ENCODE measurements at places on chromosomes 3 and 15.
A peak's percentile ranks its signal among the peaks of the same experiment; 100 is the strongest.

- no peak for DNase-seq
Measured at GRCh38 chr15:71202712-71203111, 87.4 kb downstream of the THSD4 start.

DNA sequence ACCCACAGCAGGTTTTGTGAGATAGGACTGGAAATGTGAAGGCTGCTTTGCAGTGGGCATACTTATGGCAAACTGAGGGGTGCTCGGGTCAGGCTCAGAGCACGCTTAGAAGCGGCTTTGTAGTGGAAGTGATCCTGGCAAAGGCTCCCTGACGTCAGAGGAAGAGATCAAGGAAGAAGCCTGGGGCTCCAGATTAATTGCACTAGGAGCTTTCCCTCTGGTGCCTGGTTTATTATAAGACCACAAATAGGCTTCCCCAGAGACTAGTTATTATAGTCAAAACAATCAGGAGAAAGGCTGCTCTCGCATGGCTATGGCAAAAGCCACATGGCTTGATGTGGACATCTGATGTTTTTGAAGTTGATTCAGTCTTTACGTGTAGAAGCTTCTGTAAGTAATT is 515.1 kb downstream of the GABRG3 start:
- DNase-seq = no peak

- DNase-seq = no peak
Measured at GRCh38 chr3:26247712-26248111, 374.9 kb upstream of the LRRC3B start.

DNA sequence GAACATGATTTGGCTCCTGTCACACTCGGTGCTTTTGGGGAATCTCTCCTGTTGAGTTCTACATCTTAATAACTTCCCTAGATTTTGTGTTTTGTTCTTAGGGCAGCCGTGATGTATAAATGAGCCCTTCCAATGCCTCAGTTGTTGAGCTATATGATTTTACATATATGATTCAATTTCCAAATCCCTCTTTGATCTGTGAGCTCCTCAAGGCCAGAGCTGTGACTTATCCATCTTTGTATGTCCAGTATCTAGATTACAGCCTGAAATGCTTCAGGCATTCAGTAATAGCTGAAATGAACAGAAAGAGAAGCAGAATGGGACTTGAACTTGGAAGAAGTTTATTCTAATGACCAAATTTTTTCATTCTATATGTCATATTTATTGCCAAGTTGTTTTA is 26.6 kb downstream of the CGGBP1 start:
- DNase-seq = no peak

- DNase-seq = no peak
Measured at GRCh38 chr15:91050128-91050455, 27.7 kb upstream of the VPS33B start.

DNA sequence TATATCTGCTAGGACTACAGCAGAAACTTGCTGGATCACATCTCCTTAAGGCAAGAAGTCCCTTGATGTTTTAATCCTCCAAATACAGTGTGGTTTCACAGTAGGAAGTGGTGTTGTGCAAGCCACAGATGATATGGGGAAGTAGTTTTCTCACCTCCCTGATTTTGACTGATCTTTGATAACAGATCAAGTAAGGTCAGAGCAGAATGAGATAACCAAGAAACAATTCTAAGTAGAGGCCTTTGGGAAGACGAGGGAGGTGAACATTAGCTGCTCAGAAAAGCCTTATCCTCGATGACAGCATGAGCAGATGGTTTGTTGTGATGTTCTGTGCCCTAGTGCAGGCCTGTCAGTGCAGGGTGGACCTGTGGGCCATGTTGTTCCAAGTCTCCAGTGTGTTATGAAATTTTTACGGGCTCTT is 61.3 kb downstream of the RIOX2 start:
- peak; percentile 5 for DNase-seq

DNA sequence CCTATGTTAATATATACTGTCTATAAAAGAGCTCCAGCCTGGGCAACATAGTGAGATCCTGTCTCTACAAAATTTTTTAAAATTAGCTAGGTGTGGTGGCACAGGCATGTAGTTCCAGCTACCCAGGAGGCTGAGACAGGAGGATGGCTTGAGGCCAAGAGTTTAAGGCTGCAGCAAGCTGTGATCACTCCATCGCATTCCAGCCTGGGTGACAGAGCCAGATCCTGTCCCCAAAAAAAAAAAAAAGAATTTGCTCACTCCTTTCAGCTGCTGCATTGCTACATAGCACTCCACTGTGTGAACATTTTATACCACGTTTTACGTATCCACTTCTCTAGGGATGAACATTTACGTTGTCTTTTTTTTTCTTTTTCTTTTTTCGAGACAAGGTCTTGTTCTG is 6.0 kb upstream of the TSEN2 start:
- DNase-seq = no peak

DNA sequence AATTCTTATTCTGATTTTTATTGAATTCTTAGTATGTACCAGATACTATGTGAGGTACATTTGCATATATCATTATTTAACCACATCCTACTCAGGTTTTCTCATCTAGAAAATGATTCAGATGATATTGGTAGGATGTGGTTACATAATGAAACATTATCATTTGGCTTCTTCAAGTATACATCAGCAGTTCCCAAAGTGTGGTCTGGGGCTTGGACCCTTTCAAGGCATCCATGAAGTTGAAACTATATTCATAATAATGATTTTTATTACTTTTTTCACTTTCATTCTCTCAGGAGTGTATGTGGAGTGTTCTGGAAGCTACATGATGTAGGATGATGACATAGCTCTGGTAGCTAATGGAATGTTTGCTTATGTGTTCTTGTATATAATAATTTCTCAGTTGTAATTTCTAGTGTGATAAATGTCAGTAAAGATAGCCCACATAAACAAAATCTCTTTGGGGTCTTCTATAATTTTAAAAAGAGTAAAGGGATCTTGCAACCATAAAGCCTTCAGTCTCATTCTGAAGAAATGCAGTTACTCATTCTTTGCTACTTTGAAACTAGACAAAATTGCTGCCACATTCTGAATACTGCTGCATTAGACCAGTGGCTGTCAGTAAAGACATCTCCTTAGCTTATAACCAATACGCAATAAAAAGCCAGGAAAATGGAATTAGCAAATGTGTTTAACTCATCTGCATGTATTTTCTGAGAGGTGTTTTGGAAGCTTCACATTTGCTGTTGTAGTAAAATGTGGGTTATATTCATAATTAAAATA is 95.8 kb downstream of the PPARG start:
- no peak for DNase-seq

DNA sequence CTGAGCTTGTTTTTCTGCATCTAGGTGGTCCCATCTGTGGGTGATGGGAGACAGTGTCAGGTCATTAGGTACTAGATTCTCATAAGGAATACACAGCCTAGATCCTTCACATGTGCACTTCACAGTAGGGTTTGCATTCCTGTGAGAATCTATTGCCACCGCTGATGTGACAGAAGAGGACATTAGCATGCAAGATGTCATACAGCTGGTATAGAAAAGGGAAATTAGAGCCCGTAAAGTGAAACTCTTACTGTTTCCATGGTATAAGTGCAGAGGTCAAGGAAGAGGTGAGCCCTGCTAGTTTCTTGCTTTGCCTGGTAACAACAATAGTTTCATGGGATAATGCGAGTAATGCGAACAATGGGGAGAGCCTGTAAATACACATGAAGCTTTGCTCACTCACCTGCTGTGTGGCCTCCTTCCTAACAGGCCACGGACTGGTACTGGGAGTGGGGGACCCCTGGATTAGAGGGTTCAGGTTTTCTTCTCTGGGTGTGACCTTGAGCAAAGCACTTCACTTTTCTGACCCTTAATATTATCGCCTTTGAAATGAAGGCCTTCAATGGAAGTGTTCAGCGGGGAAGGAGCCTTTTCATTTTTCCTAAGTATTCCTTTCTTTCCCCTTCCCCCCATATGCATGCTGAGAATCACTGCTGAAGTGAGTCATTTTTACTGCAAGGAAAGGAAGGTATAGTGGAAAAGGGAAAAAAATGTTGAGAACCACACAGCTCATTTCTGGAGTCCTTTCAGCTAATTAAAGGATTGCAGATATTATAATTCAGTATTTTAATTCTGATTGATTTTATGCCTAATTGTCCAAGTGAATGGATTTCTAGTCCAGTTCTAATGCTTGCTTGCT is 286.4 kb downstream of the UBE2E2 start:
- no peak for DNase-seq

- no peak for DNase-seq
Measured at GRCh38 chr15:77087213-77087612, 16.3 kb upstream of the TSPAN3 start.

DNA sequence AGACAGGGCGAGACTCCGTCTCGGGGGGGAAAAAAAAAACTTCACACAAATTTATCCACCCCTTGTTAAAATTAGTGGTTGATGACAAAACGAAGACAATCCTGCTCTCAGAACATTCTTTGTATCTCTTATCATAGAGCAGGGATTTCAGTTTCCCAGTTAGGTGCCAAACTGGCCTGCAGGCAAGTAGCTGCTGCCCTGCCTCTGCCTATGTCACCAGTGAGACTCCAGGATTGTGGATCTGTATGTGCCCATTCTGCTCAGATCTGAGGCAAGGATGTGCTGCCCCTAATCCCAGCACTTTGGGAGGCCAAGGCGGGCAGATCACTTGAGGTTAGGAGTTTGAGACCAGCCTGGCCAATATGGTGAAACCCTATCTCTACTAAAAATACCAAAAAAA is 54.4 kb downstream of the IQGAP1 start:
- no peak for DNase-seq

- DNase-seq = no peak
Measured at GRCh38 chr3:38755130-38755529, 60.9 kb downstream of the SCN10A start.

- no peak for DNase-seq
Measured at GRCh38 chr3:30524357-30525040, 81.9 kb upstream of the TGFBR2 start.

- DNase-seq = no peak
Measured at GRCh38 chr15:74141591-74141990, 11.2 kb downstream of the ISLR2 start.

- no peak for DNase-seq
Measured at GRCh38 chr15:51579012-51579411, 43.6 kb downstream of the DMXL2 start.

- DNase-seq = no peak
Measured at GRCh38 chr15:31339558-31339895, 12.9 kb downstream of the KLF13 start.

GRCh38 chr15:71385457-71385856 is 270.2 kb downstream of the THSD4 start:
- DNase-seq = no peak

DNA sequence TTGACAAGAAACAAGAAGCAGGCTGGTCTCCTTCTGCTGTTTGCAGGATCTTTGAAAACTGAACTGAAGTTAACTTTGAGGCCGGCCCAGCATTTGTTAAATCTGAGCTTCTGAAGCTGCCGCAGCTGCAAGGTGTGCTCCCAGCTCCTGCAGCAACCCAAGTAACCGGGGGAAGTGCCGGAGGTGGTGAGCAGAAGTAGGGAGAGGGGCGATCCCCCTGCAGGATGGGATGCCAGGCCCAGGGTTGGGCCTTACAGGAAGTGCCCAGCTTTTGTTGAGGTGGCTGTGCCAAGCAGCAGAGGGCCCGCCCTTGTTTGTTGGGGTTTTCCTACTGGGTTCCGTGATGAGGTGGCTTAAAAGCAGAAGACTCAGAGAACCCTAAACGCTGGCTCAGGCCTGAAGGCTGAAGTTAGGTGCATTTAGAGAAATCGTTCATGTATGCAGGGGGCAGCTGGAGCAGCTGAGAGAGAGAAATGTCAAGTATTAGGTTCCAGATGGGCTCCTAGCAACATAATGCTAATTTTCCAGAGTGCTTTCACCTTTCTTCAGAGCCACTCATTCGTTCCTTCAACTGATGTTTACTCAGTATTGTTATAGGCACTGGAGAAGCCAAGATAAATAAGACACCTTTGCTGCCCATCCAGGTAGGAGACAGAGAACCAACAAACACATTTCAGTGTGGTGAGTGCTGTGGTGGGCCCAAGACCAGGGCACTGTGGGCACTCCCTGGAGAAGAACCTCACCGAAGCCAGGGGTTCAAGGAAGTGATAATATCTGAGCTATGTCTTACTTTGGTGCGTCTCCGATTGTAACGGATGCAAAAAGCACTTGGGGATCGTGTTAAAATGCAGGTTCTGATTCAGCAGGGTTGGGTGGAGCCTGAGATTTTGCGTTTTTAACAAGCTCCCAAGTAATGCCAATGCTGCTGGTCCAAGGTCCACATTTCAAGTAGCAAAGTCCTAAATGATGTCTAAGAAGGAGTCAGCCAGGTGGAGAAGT is 42.2 kb upstream of the PLCL2 start:
- DNase-seq = peak; percentile 83

GRCh38 chr3:154152741-154153140 is 31.6 kb downstream of the ARHGEF26 start:
- no peak for DNase-seq

- no peak for DNase-seq
Measured at GRCh38 chr3:169094204-169094603, 569.3 kb downstream of the MECOM start.
